ENCODE measurements at places on chromosomes 3 and 15.

DNA sequence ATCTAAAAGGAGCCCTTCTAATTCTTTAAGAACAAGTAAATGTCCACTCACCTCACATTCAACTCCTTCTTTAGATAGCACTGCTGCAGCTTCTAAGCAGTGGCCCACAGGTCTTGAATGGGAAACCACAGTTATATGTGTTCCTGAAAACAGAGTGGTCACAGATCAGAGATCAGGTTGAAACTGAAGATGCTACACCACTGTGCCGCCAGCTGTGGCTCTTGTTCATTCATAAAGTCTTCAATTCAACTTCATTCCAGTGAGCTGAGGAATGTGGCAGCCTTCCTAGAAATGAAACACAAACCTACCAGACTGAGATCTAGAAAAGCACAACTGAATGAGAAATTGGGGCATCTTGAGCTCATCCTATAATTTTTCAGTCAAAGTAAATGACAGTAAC lies 4.0 kb downstream of the PDHB start:
- peak; percentile 84 for DNase-seq

DNA sequence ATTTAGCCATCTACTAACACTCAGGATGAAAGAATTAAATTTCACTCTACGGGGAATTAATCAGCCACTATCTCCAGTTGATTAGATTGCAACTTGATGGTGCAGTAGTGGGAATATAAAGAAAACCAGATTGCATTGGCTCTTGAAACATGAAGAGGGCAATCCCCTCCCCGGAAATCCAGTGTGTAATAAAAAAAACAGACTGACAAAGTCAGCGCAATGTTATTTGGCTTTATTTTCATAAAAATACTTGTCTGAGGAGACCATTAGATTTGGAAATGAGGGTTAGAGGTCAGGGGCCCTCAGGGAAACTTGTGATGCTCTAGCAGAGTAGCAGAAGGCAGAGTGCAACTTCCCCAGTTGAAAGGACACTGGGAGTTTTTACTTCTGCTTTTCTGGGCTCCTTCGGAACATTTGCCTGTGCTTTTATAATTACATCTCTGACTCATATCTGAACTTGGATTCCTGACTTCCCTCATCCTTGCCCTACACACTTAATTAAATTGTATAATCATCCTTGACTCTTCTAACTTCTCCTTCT lies 326.8 kb downstream of the TUSC7 start:
- no peak for DNase-seq

DNA sequence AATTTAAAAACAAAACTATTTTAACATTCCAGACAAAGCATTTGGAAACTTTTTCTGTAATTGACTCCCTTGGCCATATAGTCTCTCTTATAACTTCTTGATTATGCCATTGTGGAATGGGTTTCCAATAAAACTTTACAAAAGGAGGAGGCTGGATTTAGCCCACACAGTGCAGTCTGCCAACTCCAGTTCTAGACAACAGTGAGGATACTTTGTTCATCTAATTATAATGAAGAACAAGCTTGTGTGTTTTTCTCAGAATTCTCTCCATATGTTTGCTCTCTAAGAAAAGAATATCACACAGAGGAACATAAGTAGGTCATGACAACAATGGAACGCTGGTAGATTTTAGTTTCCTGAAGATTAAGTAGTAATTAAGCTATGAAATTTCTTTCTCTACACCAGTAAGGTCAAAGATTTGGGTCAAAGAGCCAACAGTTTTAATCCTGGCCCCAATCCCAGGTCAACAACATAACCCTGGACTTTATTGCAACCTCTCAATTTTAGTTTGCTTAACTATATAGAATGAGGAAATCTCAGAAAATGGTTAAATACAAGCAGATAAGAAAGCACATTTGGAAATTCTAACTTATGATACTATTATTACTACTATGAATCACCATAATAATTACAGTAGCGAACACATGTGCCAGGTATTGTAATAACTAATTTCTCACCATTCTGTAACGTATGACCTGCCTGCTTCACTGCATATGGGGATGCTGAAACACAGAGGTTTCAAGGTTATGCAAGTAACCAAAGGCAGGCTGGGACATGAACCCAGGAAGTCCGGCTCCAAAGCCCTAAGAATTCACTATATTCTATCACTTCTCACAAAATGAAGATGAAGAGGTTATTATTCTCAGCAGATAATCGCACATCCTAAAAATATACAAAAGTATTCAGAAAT lies 65.7 kb downstream of the TJP1 start:
- DNase-seq, result no peak

DNA sequence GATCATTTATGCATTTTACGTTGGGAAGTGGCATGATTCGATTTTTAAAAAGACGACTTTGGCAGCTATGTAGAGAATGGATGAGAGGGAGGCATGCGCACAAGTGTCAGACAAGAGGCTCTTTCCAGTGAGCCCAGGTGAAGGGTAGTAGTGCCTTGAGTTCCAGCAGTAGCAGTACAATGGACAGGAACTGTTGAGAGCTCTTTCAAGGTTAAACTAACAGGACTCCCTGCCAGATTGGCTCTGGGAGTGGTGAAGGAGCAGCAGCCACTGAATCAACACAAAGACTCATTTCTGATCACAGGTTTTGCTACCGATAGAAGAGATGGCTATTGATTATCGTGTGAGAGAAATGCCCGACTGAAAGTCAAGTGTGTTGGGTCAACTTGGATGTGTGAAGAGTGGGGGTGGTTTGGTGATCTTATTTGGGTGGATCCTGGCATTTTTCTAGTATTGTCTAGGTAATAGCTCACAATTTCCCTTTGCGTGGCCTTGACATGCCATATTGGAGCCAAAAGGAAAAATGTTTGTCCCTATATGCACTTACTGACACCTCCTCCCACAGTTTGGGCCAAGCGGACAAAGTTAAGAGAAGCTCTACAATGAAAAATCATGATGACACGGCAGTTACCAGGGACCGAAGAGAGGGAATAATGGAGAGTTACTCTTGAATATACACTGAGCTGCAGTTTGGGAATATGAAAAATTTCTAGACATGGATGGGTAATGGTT lies 81.6 kb upstream of the MDFIC2 start:
- DNase-seq, result no peak

DNA sequence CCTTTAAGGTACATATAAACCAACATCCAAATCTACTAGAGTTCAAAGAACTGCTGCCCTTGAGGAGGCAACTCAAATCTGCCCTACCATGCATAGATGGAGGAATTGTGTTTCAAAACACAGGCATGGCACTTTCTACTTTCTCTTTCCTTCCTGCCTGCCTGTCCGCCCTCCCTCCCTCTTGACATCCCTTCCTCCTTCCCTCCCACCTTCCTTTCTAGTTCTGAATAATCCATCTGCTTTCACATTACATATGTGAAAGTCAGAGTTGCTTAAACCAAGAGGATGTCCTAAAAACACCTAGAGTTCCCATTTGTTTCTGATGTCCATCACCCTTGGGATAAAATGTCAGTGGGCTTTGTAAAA lies 537.6 kb downstream of the FOXP1 start:
- peak; percentile 28 for DNase-seq

DNA sequence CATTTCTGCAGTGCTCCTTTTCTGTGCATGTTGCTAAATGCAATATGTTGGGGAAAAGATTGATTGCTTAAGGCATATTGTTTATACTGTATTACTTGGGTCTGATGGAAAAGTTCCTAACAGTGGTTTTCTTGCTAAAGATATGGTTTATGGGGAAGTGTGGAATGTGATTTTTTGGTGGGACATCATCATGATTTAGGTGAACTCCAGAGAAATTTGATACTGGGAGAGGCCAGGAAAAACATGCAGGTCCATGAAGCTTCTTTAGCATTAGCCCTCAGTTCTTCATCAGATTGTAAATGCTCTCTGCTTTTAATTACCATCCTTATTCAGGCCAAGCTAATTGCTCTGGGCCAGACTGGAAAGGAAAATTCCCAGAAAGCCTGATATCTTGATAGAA lies 147.5 kb downstream of the LRTM1 start:
- no peak for DNase-seq

GRCh38 chr15:94370936-94371285 lies 139.6 kb downstream of the MCTP2 start:
- no peak for DNase-seq

DNA sequence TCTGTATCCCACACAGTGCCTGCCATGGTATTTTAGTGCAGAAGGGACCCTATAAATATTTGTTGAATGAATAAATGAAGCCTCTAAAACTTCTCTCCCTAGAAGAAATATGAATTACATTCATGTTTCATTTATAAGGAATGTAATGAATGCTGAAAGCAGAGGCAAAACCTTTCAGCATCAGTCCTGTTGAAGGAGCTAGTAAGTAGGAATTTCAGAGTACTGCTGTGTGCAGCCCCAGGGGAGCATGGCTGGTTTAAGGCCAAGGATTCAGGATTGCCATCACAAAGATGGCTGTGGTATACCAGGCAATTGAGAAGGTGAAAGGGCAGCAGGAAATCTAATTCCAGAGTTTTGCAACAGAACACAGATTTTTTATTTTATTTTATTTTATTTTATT lies 1131.4 kb downstream of the IGSF11 start:
- no peak for DNase-seq

- DNase-seq, result no peak
These were observed 301.4 kb downstream of the GABRG3 start for GRCh38 chr15:27272427-27272826.

DNA sequence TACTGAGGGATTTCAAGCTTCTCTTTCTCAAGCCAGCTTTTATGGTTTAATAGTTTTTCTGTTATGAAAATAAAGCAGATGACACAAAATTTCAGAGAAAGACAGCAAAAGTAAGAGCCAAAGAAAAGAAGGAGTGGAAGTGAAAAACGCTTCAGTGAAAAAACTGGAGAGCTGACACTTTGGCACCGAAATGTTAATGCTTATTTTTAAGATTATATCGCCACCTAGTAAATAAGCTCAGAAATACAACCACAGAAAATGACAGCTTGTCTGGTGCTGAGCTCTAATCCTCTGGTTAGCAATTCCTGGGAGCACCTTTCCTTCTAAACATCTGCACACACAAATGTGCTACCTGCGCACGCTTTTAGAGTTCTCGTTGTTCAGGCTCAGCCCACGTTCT lies 101.6 kb downstream of the ZPLD1 start:
- peak; percentile 35 for DNase-seq

DNA sequence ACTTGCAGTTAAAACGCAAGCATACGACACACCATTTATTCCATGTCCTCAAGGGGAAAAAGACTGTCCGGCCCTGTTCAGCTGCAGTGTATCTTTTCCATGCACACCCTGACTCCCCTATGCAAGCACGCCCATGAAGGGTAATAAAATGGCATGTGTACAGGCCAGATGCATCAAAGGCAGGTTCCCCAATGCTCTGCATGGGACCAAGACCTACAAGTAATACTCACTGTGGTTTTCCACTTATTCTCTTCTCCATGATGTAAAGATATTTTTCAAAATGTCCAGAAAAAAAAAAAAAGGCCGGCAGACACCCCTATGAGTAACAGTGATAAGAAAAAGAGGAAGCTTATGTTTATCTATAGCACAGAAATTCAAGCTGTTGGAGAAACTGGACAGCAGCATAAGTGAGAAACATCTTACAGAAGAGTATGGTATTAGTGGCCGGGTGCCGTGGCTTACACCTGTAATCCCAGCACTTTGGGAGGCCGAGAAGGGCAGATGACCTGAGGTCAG lies 70.8 kb downstream of the MCF2L2 start:
- no peak for DNase-seq

- DNase-seq, result peak; percentile 89
These were observed 10.6 kb upstream of the LEO1 start for GRCh38 chr15:51982013-51982769.

DNA sequence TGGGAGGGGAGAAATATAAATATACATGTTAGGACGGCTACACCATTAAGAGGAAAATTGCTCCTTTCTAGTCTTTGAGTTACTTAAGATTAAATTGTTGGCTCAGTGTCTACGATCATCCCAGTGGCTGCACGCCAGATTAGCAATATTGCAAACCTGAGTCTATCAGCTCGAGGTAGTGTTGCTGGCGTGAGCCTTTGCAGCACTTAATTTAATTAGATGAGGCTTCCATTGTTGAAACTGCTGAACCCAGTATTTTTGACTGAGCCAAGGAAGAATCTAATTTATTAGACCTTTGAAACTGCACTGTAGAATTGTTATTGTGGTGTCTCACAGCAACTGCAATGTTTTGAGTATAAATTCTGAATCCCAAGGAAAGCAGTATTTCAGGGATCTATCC lies 782.4 kb upstream of the ROBO1 start:
- no peak for DNase-seq

DNA sequence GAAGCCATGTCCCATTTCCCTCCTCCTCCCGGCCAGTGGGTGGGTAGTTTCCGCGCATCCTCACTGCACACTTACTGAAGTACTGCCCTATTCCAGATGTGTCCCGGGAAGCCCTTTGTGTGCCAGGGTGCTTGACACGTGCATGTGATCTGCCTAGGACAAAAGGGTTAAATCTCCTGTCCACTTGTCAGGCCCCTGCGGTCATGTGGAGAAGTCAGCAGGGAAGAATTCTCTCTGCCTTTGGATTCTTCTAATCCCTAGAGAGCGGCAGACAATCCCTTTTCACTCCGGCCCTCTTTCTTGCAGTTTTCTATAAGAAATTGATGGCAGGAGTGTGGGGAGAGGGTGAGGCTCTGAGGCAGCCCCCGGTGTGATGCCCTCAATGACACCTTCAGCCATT lies 19.8 kb downstream of the ST8SIA2 start:
- DNase-seq, result no peak

- DNase-seq, result no peak
These were observed 10.7 kb downstream of the KLF15 start for GRCh38 chr3:126346466-126346865.

DNA sequence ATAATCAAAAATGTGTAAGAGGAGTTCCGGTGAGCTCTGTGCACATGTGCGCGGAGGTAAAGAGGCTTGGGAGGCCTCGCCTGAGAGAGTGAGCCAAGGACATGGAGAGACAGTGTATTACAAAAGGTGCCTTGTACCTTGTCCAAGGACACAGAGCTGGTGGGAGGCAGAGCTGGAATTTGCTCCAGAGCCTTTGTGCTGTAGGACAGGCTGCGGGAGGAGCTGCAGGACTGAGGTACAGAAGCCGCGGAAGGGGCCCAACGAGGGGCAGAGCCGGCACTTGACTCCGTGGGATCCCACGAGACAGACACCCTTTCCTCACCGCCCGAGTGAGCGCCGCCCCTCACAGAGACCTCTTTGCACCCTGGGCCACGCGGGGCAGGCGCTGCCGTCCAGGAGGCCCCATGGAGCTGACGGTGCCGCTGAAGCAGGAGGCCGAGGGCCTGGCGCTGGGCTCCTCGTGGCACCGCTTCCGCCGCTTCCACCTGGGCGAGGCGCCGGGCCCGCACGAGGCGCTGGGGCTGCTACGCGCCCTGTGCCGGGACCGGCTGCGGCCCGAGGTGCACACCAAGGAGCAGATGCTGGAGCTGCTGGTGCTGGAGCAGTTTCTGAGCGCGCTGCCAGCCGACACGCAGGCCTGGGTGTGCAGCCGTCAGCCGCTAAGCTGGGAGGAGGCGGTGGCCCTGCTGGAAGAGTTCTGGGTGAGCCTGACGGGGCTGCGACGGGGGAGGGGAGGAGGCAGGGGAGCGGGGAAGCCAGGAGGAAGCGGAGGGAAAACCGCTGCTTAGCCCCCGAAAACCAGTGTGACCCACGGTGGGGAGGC lies 68.7 kb downstream of the SLTM start:
- DNase-seq, result no peak

GRCh38 chr15:27706300-27706699 lies 392.8 kb downstream of the OCA2 start:
- no peak for DNase-seq

GRCh38 chr15:98878172-98878571 lies 129.4 kb downstream of the PGPEP1L start:
- no peak for DNase-seq

- DNase-seq, result no peak
These were observed 580.5 kb downstream of the NSUN3 start for GRCh38 chr3:94643400-94643799.

GRCh38 chr3:18030371-18030870 lies 288.0 kb upstream of the TBC1D5 start:
- DNase-seq, result no peak

- DNase-seq, result peak; percentile 26
These were observed 799.8 kb downstream of the DIPK2A start for GRCh38 chr3:144771381-144771870.

All from GM12865 (cell line).